Regular cardiac myocyte (primary cell): ENCODE measurements at places on chromosomes 11 and 22. TPM values are rescaled to one million over a fixed set of nuclear protein-coding genes. Genes with fewer than 3 reads are reported as not detected.

The OR5A1 gene
- not detected in 2 replicates for total RNA-seq

The NCAPD3 gene
- total RNA-seq, result 8.7 and 37.0 TPM in 2 replicates

The TRIM49 gene
- not detected in 2 replicates for total RNA-seq

The TMEM86A gene
- 0.38 and 0.56 TPM in 2 replicates for total RNA-seq

The WDR74 gene
- 40.3 and 59.8 TPM in 2 replicates for total RNA-seq

The KCNJ11 gene
- total RNA-seq, result under 0.01 TPM in 1 of 2 replicates, not detected in the other

The CASP1 gene
- 7.1 and 14.7 TPM in 2 replicates for total RNA-seq

The SPTBN2 gene
- 3.3 and 13.8 TPM in 2 replicates for total RNA-seq

The TPCN2 gene
- total RNA-seq, result 5.9 and 8.7 TPM in 2 replicates

The CSNK2A3 gene
- total RNA-seq, result 1.4 and 1.9 TPM in 2 replicates

The CYTH4 gene
- under 0.01 and 0.28 TPM in 2 replicates for total RNA-seq

The RASL10A gene
- total RNA-seq, result not detected in 2 replicates

The OR1S1 gene
- not detected in 2 replicates for total RNA-seq

The SAA4 gene
- total RNA-seq, result not detected in 2 replicates

The TEX12 gene
- total RNA-seq, result not detected in 2 replicates

The PKP3 gene
- total RNA-seq, result 2.1 and 2.8 TPM in 2 replicates

The CASP5 gene
- not detected in 2 replicates for total RNA-seq

The OR6A2 gene
- total RNA-seq, result 0.19 and 0.28 TPM in 2 replicates

The WEE1 gene
- total RNA-seq, result 34.1 and 63.7 TPM in 2 replicates

The P4HA3 gene
- 13.4 and 47.9 TPM in 2 replicates for total RNA-seq

The MS4A7 gene
- total RNA-seq, result not detected in 2 replicates

The GLYAT gene
- total RNA-seq, result not detected in 2 replicates

The GSTT2 gene
- total RNA-seq, result 0.56 TPM in 1 of 2 replicates, not detected in the other

The APOL3 gene
- 22.0 and 22.8 TPM in 2 replicates for total RNA-seq

The MRGPRF gene
- total RNA-seq, result 9.4 and 10.1 TPM in 2 replicates

The HMOX1 gene
- total RNA-seq, result 102 and 156 TPM in 2 replicates

The TBX1 gene
- total RNA-seq, result under 0.01 and 0.85 TPM in 2 replicates

The MCAM gene
- 54.6 and 130 TPM in 2 replicates for total RNA-seq

The IGSF22 gene
- total RNA-seq, result under 0.01 TPM in 2 replicates

The F2 gene
- total RNA-seq, result 0.19 and 0.28 TPM in 2 replicates

The DSCAML1 gene
- under 0.01 TPM in 1 of 2 replicates, not detected in the other for total RNA-seq

The HBG1 gene
- not detected in 2 replicates for total RNA-seq

The OR51B2 gene
- 0.28 TPM in 1 of 2 replicates, not detected in the other for total RNA-seq

The JAML gene
- total RNA-seq, result not detected in 2 replicates

The CHRDL2 gene
- total RNA-seq, result under 0.01 TPM in 1 of 2 replicates, not detected in the other

The YAP1 gene
- 157 and 180 TPM in 2 replicates for total RNA-seq

The ACCSL gene
- total RNA-seq, result not detected in 2 replicates

The FOLH1 gene
- 0.28 TPM in 1 of 2 replicates, not detected in the other for total RNA-seq

The NXPE2 gene
- not detected in 2 replicates for total RNA-seq

The TMEM25 gene
- 10.9 and 15.5 TPM in 2 replicates for total RNA-seq
